ENCODE measurements at places on chromosomes 3 and 15.

DNA sequence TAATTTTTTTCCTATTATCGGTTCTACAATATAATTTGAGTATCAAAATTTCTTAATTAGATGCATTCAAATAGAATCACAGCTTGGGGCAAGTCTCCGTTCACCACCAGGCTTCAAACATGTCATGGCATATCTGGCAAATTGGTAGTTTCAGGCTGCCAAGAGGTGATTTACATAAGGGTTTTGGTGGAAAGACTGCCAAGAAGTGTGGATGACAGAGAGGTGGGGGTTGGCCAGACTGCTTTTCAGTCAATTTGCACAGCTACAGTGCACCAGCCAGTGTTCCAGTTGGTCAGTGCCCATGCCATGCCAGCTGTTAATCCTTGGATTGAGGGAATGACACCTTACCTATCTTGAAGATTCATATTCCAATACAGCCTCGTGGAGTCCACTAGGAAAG lies 8.4 kb upstream of the GSK3B start:
- no peak for DNase-seq

GRCh38 chr3:67832817-67833216 lies 178.4 kb upstream of the SUCLG2 start:
- no peak for DNase-seq

DNA sequence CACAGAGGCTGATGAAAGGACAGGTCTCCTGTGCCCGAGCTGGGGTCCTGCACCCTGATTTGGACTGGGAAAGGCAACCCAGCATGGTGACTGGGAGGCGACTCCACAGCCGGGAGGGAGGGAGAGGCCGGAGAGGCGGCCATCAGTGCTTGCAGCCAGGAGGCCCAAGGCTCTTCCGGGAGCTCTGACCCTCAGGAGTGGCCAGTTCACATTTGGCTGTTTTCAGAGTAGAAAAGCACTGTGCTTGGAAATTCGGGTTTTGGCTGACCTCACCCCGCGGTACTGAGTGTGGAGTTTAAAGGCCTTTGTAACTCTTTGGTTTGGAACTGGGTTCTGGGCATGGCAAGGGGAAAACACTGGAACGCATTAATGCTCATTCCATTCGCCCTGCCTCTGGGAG lies 31.9 kb downstream of the SMAD6 start:
- no peak for DNase-seq

- no peak for DNase-seq
These were observed 81.5 kb upstream of the NR2E3 start for GRCh38 chr15:71728881-71729280.

DNA sequence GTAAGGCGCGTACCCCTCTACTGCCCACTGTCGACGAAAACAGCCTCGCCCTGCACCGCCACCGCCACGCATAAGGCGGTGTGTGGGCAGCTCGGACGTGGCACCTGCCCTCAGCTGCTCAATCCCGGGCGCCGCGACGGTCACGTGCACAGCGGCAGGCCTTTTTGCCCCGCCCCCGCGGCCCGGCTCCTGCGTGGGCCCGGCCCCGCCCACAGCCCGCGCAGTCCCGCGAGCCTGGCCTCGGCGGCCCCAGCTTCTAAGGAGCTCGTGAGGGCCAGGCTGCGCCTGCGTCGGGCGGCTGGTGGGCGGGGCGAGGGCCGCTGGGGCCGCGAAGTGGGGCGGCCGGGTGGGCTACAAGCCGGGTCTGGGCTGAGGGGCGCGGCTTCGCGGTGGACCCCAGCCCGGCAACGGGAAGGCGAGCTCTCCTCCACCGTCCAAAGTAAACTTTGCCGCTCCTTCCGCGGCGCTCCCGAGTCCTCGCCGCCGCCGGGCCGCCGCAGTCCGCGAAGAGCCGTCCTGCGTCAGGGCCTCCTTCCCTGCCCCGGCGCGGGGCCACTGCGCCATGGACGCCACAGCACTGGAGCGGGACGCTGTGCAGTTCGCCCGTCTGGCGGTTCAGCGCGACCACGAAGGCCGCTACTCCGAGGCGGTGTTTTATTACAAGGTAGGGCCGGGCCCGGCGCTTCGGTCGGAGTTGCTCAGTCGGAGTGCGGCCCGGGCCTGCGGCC lies at the start of gene CAPN7:
TSS of gene CAPN7 (plus strand) at position 313 of the 728 bp plus-strand sequence. CDS start at position 563, 250 bp downstream.
- no peak for DNase-seq

DNA sequence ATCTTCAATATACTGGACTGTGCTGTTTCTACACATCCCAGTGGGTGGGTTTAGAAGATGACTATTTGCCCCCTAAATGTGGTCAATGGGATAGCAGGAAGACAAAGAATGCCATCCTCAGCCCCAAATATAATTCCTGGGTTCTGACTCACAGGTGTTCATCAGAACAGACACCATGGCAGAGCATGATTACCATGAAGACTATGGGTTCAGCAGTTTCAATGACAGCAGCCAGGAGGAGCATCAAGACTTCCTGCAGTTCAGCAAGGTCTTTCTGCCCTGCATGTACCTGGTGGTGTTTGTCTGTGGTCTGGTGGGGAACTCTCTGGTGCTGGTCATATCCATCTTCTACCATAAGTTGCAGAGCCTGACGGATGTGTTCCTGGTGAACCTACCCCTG lies 3.0 kb downstream of the CXCR6 start:
- no peak for DNase-seq

DNA sequence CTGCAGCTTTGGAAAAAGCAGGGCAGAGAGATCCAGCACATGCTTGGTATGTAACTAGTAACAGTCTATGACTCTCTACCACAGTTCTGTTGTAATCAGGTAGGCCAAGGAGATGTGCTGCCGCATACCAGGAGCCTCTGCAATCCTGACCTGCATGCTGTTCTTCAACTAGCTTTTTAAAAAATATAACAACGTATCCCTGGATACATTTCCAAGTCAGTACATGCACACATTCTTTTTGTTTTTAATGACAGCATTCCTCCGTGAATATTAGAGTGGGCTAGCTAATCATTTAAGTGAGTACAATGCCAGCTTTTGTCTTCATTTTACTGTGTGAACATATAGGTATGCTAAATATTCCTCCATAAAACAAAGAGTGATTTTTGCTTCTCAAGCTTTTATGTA lies 437.8 kb downstream of the RBMS3 start:
- no peak for DNase-seq

- no peak for DNase-seq
These were observed 134.1 kb downstream of the PDZRN3 start for GRCh38 chr3:73490453-73491286.

DNA sequence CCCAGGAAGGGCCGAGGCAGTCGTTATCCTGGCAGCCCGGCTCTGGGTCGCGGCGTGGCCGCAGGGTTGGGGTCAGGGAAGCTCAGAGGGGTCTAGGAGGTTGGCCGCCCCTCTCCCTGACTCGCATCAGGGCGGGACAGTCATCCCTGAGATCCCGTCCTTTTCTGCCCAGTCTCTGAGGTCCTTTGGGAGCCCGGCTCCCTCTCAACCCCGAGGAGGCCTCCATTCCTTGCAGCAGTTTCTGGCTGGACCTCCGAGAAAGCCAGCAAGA lies 495 bp downstream of the HYAL2 start:
- DNase-seq: no peak

DNA sequence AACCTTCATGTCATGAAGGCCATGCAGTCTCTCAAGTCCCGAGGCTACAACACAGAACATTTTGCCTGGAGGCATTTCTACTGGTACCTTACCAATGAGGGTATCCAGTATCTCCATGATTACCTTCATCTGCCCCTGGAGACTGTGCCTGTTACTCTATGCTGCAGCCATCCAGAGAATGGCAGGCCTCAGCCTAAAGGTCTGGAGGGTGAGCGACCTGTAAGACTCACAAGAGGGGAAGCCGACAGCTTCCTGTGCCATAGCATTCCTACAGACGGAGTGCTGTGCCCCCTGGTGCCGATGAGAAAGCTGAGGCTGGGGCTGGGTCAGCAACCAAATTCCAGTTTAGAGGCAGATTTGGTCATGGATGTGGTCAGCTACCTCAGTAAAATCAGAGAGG lies 51.3 kb upstream of the CADPS start:
- no peak for DNase-seq

GRCh38 chr3:139994891-139995290 lies 59.9 kb downstream of the CLSTN2 start:
- no peak for DNase-seq

DNA sequence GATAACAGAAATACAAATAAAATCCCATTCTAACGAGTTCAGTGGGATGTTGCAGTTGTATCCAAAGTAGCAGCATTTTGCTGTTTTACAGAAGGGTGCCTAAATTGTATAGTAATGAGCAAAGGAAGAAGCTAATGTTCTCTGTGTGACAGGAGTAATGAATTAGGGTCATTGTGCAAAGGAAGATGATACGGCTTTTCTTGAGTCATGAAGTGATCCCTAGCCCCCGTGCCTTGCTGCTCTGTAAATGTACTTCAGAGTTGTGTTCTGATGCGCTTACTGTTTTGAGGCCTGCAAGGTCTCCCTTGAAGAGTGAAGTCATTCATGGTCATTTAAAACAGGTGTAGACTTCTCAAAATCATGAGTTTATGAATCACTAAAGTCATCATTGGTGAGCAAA lies 37.9 kb downstream of the ATP1B3 start:
- DNase-seq: no peak

GRCh38 chr15:80478075-80478474 lies 73.9 kb downstream of the ARNT2 start:
- no peak for DNase-seq

DNA sequence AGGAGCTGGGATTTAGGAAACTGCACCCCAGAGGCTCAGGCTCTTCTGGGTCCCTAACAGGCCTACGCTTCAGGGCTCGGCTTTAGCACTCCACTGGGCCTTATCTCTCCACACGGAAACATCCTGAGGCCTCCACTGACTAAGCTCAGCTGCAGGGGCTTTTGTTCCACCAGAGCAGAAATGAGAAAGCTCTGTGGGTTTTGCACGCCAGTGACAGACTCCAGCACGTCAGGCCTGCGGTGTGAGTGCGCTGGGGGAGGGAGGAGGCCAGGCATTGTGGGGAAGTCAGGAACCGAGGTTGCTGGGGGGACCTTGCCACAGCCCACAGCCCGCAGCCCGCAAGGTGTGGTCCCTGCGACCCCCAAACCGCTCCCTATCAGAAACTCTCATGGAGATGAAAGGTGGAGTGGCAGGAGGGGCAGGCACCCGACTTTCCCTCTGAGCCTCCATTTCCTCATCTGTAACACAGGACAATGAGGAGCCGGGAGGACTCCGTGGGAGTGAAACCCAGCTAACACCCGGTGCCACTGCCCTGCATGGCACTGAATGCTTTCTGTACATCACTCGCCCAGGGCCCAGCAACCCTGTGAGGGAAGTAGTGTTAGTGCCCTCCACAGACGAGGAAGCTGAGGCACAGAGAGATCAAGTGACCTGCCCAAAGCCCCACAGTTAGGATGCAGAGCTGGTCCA lies 106.5 kb downstream of the TPRA1 start:
- DNase-seq: no peak

DNA sequence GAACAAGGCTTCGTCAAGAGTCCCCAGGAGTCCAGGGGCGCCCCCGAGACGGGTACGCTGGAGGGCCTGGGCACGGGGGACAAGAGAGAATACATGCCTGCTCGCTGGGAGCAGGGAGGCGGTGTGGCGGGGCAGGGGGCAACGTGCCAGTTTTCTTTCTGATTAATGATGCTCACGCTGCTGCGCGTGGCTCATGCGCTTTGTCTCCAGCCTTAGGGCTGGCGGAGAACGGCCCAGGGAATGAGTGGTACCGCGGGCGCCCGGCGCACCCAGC lies 408 bp upstream of the ARPP21 start:
- no peak for DNase-seq

GRCh38 chr15:81491414-81492096 lies 117.5 kb upstream of the TMC3 start:
- no peak for DNase-seq

DNA sequence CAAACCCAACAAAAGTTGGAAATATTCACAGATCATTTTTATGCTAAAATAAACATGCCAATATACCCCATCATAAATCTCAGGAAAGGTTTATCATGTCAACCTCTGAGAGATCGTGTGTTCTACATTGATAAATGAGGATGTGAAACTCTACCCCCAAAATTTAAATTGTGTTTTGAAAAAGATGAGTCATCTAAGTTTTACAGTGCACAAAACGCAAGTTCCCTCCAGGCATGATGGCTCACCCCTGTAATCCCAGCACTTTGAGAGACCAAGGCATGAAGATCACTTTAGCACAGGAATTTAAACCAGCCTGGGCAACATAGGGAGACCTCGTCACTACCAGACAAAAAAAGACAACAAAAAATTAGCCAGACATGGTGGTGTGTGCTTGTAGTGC lies 1487.0 kb upstream of the GBE1 start:
- no peak for DNase-seq

DNA sequence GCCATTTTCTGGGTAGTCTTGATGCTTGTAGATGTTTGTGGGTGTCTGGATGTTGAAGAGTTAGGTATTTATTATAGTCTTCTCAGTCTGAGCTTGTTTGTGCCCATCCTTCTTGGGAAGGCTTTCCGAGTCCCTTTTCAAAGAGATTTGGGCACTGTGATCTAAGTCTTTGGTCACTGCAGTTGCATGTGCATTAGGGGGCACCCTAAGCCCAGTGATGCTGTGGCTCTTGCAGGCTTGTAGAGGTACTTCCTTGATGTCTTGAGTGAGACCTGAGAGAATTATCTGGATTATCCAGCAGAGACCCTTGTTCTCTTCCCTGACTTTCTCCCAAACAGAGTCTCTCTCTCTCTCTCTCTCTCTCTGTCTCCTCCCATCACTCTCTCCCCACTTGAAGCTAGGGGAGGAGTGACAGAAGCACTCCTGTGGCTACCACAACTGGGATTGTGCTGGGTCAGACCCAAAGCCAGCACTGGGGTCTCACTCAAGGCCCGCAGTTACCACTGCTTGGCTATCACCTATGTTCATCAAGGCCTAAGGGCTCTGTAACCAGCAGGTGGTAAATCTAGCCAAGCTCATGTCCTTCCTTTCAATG lies 68.5 kb downstream of the TMCO5A start:
- DNase-seq: no peak

GRCh38 chr15:83209333-83209732 lies 1.7 kb upstream of the HDGFL3 start:
- DNase-seq: no peak

- no peak for DNase-seq
These were observed 19.5 kb downstream of the UBXN7 start for GRCh38 chr3:196412704-196413103.

- DNase-seq: no peak
These were observed 139.2 kb upstream of the EOMES start for GRCh38 chr3:27861046-27862036.

GRCh38 chr3:157070678-157070999 lies 89.3 kb downstream of the CCNL1 start:
- DNase-seq: no peak

DNA sequence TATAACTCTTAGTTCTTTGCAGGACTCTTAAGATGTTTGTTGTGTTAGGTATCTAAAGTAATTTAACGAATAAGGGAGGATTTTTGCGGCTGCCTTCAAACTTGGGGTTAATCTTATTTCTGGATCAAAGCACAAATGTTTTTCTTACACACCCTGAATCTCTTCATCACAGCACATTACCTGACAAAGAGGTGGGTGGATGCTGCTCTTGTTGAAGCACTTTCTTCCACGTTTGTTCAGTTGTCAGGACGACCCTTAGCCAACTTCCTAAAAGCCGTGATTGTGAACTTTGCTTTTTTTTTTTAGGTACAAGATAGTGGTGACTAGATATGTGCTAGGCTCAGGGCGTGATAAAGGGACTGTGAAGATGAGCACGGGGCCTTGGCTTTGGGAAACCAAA lies 36.0 kb downstream of the YEATS2 start:
- no peak for DNase-seq

Data from cortex of kidney (tissue), 1 donor.